IMR-90 (cell line): ENCODE measurements at places on chromosomes 6 and 20. TPM values are rescaled to one million over a fixed set of nuclear protein-coding genes. Genes with fewer than 3 reads are reported as not detected.

The COL21A1 gene
- total RNA-seq, result not detected in 2 replicates

The RIPOR2 gene
- 0.83 and 1.1 TPM in 2 replicates for total RNA-seq

The PHACTR3 gene
- not detected in 2 replicates for total RNA-seq

The SIRPB1 gene
- 0.56 and 0.90 TPM in 2 replicates for total RNA-seq

The WRNIP1 gene
- 37.2 and 47.1 TPM in 2 replicates for total RNA-seq

The DZANK1 gene
- total RNA-seq, result 0.54 and 0.83 TPM in 2 replicates

The MAD2L1BP gene
- total RNA-seq, result 28.1 and 31.1 TPM in 2 replicates

The CRISP3 gene
- not detected in 2 replicates for total RNA-seq

The STX16 gene
- 26.9 and 29.4 TPM in 2 replicates for total RNA-seq

The PSORS1C2 gene
- not detected in 2 replicates for total RNA-seq

The OOEP gene
- not detected in 2 replicates for total RNA-seq

The WFDC10B gene
- not detected in 2 replicates for total RNA-seq

The PAK5 gene
- total RNA-seq, result not detected in 2 replicates

The CNBD2 gene
- 0.56 and 0.90 TPM in 2 replicates for total RNA-seq

The STMND1 gene
- not detected in 2 replicates for total RNA-seq

The SAMD5 gene
- total RNA-seq, result 1.6 and 2.2 TPM in 2 replicates

The FAM83C gene
- total RNA-seq, result not detected in 2 replicates

The GABRR1 gene
- total RNA-seq, result not detected in 2 replicates

The CD109 gene
- total RNA-seq, result 5.0 and 7.2 TPM in 2 replicates

The MYBL2 gene
- total RNA-seq, result 21.7 and 23.1 TPM in 2 replicates

The YIPF3 gene
- 114 and 120 TPM in 2 replicates for total RNA-seq

The BRPF3 gene
- 8.3 and 10.2 TPM in 2 replicates for total RNA-seq

The SYNGAP1 gene
- 1.4 TPM in 2 replicates for total RNA-seq

The NRN1 gene
- total RNA-seq, result 0.28 TPM in 1 of 2 replicates, not detected in the other

The CFAP206 gene
- under 0.01 and 0.28 TPM in 2 replicates for total RNA-seq

The TP53INP2 gene
- total RNA-seq, result 1.1 and 1.3 TPM in 2 replicates

The SLC22A16 gene
- not detected in 2 replicates for total RNA-seq

The METTL24 gene
- total RNA-seq, result not detected in 2 replicates

The STX11 gene
- 0.54 and 0.56 TPM in 2 replicates for total RNA-seq

The MLN gene
- not detected in 2 replicates for total RNA-seq

The DYNLT2 gene
- 0.36 and 1.1 TPM in 2 replicates for total RNA-seq

The SLC22A2 gene
- total RNA-seq, result not detected in 2 replicates

The ZNF337 gene
- total RNA-seq, result 15.8 and 16.5 TPM in 2 replicates

The LYRM2 gene
- total RNA-seq, result 22.8 and 24.0 TPM in 2 replicates

The DNAAF9 gene
- 7.8 and 7.9 TPM in 2 replicates for total RNA-seq

The SEL1L2 gene
- total RNA-seq, result not detected in 2 replicates

The SNX3 gene
- total RNA-seq, result 105 and 171 TPM in 2 replicates

The ARFGEF3 gene
- under 0.01 TPM in 2 replicates for total RNA-seq

The LRRC73 gene
- total RNA-seq, result under 0.01 TPM in 2 replicates

The RCAN2 gene
- 1.3 and 2.2 TPM in 2 replicates for total RNA-seq

The DDX43 gene
- under 0.01 TPM in 1 of 2 replicates, not detected in the other for total RNA-seq

The CCN2 gene
- total RNA-seq, result 148 and 211 TPM in 2 replicates

The DEFB124 gene
- not detected in 2 replicates for total RNA-seq

The ACTL10 gene
- 0.18 and 0.28 TPM in 2 replicates for total RNA-seq
